ENCODE measurements at places on chromosomes 16 and 17.

DNA sequence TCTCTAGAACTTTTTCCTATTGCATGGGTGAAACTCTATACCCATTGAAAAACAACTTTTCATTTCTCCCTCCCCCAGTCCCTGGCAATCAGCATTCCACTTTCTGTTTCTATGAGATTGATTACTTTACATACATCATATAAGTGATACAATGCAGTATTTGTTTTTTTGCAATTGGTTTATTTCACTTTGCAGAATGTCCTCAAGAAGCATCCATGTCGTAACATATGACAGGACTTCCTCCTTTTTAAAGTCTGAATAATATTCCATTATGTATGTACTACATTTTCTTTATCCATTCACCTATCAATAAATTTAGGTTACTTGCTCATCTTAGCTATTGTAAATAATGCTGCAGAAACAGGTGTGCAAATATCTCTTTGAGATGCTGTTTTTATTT, 8.8 kb downstream of the IL21R start:
- DNase-seq = no peak

DNA sequence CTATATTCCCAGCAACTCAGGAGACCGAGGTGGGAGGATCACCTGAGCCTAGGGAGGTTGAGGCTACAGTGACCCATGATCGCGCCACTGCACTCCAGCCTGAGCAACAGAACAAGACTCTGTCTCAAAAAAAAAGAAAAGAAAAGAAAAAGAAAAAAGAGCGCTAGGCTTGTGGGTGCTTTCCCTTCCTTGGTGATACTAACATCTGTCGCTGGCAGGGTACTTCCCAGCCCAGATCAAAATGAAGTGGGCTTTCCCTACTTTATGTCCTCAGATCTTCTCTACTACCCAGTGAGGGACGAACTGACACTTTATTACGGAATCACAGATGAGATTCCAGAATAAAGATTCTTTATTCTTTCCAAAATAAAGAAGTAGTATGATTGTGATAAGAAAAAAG, 103.8 kb upstream of the NOL11 start:
- no peak for DNase-seq

DNA sequence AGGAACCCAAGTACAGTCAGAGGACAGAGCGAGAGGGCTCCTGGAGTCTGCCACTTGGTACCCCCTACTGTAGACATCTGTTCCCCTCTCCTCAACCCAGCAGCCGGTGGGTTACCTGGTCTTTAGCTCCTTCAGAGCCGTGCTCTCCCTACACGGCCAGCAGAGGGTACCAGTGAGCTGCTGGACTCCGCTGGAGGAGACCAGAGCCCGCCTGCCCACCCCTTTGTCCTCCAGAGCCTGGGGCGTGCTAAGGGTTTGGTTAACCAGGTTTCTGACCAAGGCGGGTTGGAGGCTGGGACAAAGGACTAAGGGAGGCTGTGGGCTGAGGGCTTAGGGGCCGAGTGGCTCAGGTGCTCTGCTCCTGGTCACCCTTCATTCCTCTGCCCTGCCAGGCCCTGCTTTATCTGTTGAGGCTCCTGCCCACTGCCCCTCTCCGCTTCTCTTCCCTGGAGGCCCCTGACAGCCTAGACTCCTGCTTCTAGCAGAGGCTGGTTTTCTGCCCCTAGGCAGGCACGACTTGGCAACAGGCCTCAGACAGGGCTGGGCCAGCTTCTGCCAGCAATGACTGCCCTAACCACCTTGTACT, 2.7 kb upstream of the HSD11B2 start:
- peak; percentile 81 for DNase-seq

DNA sequence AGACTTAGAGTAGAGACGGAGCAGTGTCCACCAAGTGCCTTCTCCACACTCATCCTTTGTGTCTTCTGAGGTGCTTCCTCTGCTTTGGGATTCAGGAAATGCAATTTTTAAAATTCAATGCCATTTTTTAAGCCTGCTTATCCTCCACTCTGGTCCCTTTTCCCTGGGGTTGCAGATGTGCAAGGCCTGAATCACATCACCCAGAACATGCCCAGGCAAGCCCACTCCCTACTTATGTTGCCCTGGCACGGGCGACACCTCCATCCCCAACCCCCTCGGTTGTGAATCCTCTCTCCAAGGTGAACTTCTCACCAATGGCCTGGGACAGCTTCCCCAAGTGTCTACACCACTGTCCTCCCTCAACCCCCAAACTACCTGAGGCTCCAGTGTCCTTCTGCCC, 116.2 kb downstream of the C17orf67 start:
- no peak for DNase-seq

DNA sequence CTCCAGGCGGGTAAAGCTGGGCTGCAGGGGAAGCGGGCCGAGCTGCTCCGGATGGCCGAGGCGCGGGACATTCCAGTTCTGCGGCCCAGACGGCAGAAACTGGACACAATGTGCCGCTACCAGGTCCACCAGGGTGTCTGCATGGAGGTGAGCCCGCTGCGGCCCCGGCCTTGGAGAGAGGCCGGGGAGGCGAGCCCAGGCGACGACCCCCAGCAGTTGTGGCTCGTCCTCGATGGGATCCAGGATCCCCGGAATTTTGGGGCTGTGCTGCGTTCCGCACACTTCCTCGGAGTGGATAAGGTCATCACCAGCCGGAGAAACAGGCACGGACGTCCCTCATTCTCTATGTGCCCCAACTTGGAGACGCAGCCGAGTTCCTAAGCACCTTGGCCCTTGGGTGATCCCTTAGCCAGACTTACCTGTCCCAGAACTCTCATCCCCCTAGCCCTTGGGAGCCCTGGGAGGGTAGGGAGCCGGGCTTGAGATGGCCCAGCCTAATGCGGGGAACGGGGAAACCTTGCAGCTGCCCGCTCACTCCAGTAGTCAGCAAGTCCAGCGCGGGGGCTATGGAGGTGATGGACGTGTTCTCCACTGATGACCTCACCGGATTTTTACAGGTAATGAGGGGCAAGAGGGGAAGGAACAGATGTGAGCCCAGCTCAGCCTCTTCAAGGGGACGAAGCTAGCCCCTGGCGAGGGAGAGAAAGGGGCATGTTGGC, 806 bp downstream of the MRM1 start:
- peak; percentile 56 for DNase-seq

GRCh38 chr16:57307365-57307764, 22.9 kb upstream of the PLLP start:
- DNase-seq = no peak

- DNase-seq = peak; percentile 70
These were observed 107.1 kb downstream of the AMFR start for GRCh38 chr16:56317998-56318826.

GRCh38 chr17:72514891-72515290, 394.1 kb downstream of the SOX9 start:
- DNase-seq = no peak

DNA sequence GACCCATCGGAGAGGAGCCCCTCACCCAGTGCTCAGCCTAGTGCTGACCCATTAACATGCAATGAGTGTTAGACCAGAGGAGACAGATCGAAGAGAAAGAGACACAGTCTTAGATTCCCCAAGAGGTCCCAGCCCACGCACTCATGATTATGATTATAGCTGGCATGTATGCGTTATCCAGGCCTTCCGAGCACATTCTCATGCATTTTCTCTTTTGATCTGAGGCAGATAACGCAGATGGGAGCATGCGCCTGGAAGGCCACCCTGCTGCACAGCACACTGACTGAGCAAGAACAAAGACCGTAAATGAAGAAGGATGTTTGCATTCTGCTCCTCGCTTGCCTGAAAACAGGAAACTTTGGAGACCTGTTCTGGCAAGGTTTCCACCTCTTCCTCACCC, 232.7 kb downstream of the SOX9 start:
- no peak for DNase-seq

DNA sequence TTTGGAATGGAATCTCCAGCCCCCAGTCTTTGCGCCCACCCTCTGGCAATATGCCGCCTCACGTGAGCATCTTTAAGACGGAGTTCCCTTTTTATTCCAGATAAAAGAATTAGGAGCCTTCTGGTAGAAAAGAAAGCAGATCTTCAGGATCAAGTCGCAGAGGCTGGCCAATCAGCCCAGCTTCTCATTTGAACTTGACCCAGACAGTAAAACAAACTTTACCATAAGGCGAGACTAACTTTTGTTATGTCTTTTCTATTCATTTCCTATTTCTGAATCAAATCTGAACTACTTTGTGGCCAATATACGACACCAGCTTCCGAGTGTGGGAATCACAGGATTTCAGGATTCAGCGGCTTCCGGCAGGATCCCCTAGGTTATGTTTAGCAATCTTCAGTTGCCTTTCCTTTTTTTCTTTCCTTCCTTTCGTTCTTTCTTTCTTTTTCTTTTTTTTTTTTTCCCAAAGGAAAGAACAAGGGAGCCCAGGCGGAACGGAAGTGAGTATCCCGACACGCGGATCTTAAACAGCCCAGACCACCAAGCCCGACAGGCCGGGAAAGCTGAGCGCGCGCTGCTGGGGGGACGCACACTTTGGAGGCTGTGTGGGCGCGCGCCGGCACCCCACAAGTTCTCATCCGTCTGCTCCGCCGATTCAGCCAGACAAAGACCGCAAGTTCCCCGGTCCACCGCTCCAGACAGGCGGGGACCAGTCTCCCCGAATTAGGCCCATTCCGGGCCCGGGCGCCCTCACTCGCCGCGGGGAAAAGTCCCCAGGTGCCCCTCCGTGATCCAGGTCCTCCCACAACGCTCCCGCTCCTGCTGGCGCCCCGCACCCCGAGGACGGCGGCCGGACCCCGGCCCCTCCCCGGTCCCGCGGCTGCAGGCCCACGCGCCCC, 633 bp downstream of the TBC1D16 start:
- DNase-seq = peak; percentile 38

All from colonic mucosa (tissue), 4 donors.